Tibial artery (tissue), 4 donors: ENCODE measurements at places on chromosomes 11 and 22.

- DNase-seq, result no peak
These were observed 595.1 kb upstream of the CCDC179 start for GRCh38 chr11:23455321-23455891.

DNA sequence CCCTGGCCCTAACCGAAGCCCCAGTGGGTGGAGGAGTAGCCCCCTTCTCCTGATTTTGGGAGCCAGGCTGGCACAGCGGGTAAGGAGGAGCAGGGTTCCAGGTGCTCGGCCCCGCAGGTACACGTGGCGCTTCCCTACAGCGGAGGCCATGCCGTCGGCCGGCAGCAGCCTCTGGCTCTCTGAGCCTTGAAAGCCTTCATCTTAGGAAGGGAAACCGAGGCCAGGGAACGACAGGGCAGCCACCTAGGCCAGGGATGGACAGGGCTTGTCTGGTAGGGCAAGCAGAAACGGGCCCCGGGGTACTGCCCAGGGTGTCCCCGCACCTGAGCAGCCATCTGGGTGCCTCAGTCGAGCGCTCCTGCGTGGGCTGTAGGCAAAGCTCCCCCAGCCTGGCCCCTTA is 28.7 kb downstream of the MOB2 start:
- no peak for DNase-seq

- no peak for DNase-seq
These were observed 50.4 kb downstream of the GDPD4 start for GRCh38 chr11:77250881-77251640.

- peak; percentile 73 for DNase-seq
These were observed at the start of gene PHLDB1 for GRCh38 chr11:118607401-118608359. Gene PHLDB1 (plus strand): TSS chr11:118607615. CDS start chr11:118613837, 6,222 bp downstream.

DNA sequence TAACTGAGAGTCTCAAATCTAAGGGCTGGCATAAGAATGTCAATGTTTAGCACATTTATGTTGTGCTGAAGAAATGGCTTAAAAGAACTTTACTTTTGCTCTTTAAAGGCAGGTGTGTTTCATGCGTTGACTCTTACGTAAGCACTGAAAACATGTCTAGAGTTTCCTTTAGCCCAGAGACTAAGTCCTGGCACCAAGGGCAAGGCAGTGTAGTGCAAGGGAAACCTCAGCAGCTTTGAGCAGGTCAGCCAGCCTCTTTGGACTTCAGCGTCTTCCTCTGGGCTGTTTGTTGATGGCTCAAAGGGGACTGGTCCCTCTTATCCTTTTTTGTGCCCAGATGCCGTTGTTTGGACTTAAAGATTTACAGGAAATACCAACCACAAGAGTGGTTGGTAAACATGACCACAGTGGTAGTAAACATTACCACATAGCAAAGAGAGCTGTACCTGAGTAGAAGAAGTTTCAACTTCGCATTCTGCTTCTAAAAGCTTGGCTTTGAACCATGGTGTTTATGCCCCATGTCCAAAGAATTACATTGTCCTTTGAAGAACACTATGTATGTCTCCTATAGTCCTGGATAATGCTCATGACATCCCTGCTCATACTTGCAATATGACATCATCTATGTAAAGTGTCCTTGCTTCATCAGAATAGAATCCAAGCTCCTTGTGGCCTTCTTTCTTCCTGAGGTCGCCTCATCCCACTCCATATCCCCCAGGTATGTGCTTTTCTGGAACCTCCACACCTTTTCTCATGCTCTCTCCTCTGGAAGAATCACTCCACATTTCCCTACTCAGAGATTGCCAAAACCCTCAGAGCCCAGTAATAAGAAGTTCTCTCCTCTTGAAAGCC is 23.5 kb downstream of the TENM4 start:
- DNase-seq, result no peak

GRCh38 chr11:128497061-128497775 is 90.1 kb downstream of the ETS1 start:
- peak; percentile 50 for DNase-seq

- no peak for DNase-seq
These were observed 45.6 kb upstream of the CLTCL1 start for GRCh38 chr22:19337137-19337536.

- no peak for DNase-seq
These were observed 59.3 kb upstream of the NUP160 start for GRCh38 chr11:47907499-47907898.

- no peak for DNase-seq
These were observed 416.7 kb upstream of the CADM1 start for GRCh38 chr11:115920841-115921480.

- no peak for DNase-seq
These were observed 18.9 kb upstream of the INSC start for GRCh38 chr11:15095736-15096228.

DNA sequence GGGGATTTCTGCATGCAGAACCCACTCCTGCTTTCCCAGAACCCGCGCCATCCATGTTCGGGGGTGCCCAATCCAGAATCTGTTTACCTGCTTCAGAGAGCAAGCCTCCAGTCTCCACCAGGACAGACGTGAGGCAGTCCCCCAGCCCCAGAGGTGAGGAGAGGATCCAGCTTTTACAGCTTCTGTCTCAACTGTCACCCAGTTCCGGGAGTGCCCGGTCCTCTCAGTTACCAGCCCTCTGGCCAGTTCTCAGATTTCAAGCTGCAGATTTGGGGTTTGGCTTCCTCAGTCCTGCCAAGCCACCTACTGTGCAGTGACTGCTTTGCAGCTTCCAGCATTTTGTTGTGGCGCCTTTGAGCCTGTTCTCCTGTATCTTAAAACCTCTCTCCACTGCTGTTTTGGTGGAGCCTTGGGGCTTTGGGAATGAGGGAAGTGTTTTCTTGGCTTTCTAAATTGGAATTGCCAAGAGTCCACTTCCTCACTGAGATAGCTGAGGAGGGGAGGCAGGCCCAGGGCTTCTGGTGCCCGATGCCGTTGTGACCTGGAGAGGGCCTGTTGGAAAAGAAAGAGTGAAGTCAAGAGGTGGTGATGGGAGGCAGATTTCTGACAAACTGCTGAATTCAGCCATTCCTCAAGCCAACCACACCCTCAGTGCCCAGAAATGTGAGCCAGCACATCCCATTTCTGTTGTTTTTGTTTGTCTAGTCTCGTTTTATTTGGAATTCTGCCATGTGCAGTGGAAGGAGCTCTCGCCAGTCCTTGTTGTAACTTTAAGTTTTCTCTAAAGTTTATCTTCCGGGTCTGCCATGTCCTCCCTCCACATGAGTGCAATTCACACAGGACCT is 513.4 kb downstream of the TBC1D22A start:
- no peak for DNase-seq

GRCh38 chr11:110828086-110828485 is 115.8 kb upstream of the ARHGAP20 start:
- no peak for DNase-seq

GRCh38 chr11:85913513-85913912 is 58.3 kb downstream of the CCDC83 start:
- no peak for DNase-seq

DNA sequence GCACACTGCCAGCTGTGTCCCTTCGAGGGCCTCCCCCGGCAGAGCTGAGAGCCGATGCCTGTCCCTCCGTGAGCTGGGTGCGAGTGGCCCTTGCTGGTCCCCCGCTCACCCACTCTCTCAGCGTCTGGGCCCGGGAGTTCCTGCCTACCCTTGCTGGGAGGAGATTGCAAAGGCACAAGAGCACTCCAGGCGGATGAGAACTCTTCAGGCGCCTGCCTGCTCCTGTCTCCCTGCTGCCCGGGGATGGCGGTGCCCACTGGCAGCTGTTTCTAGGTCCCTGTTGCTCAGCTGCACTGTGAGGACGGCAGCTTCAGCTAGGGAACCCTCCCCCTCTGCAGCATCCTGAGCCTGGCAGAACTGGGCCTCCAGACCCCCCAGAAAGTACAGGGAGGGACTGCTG is 61.1 kb downstream of the FLRT1 start:
- DNase-seq, result no peak

- no peak for DNase-seq
These were observed 598.6 kb downstream of the BUD13 start for GRCh38 chr11:116173941-116174911.

GRCh38 chr11:72228844-72229231 is 4.3 kb downstream of the INPPL1 start:
- no peak for DNase-seq

DNA sequence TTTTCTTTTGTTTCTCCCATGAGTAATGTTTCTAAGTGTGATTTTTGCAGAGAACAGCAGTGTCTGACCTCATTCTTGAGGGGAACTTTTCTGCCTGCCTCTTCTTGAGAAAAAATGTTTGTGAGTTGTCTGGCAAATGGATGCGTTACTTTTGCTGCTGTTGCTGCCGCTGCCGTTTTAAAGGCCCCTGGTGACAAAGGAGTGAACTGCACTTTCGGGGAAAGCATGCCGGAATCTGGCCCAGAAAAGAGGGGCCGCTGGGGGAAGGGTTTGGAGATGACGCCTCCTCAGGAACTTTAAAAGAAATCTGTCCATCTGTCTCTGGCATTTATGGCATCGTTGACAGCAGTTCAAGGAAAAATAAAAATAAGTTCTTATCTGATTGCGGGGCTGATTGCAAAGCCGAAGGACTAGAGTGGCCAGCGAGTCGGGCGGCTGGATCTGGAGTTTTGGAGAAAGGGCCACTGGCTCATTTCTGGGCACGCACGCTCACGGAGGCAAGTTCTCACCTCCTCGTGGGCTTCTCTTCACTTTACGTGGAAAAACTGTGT is 16.5 kb downstream of the ZBTB16 start:
- no peak for DNase-seq

- no peak for DNase-seq
These were observed 20.3 kb upstream of the CCDC90B start for GRCh38 chr11:83306200-83307080.

DNA sequence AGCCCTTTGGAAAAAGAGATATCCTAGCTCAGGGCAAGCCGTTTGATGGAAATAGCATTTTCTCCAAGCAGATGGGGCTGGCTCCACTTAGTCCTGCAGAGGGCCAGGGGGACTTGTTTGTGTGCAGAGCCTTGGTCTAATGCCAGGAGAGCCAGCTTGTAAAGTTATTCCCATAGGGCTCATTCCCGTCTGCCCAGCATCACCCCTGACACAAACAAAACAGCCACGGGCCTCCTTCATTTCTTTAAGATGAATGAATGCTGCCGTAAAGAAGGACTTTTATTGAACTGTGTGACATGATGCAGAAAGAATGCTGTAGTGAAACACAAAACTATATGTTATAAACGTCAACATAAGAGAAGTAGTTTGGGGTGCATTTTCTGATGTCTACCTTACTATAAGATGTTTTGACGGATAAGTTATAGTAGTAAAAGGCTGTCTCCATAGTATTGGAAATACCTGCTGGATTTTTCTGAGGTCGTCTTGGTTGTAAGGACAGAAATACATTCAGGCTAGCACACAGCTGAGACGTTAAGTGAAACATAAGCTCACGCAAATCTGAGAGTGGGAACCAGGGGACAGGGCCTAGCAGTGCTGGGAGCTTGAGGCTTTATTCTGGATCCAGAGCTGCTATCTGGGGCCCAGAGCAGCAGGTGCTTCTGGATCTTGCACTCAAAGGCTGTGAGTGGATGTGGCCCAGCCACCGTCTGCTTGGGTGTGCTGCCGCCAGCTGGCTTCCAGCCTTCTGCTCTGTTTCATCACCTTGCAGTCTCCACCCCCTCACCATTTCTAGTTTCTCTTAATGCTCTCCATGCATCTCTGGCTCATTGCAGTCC is 53.3 kb downstream of the NCAM1 start:
- DNase-seq, result no peak
